ENCODE measurements at places on chromosomes 6 and 20.
A peak's percentile ranks its signal among the peaks of the same experiment; 100 is the strongest.

DNA sequence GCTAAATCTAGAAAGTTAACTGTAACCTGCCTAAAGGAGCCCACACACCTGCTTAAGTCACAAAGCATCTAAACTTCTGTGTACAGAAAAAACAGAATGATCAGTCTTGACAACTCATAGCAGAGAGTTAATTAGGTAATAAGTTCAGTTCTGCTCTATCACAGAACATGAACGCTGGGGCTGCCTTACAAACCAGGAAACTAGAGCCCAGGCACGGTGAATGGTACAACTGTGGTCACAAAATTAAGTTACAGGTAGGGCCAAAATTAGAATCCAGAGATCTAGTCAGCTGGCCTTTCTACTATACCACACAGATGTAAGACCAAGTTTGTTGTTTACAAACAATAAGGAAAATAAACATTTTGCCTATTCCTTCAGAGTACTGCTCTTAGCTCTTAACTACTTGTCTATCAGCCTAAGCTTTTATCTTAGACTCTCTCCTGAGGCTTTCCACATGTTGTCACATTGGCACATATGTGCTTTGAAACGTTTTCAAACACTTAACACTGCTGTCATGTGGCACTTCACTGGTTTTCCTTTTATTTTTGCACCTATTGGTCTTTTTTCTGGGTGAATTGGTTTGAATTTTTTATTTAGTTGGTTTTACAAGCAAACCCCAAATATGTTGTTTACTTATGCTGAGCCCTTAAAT lies 75.7 kb downstream of the SIM1 start:
- DNase-seq = no peak

DNA sequence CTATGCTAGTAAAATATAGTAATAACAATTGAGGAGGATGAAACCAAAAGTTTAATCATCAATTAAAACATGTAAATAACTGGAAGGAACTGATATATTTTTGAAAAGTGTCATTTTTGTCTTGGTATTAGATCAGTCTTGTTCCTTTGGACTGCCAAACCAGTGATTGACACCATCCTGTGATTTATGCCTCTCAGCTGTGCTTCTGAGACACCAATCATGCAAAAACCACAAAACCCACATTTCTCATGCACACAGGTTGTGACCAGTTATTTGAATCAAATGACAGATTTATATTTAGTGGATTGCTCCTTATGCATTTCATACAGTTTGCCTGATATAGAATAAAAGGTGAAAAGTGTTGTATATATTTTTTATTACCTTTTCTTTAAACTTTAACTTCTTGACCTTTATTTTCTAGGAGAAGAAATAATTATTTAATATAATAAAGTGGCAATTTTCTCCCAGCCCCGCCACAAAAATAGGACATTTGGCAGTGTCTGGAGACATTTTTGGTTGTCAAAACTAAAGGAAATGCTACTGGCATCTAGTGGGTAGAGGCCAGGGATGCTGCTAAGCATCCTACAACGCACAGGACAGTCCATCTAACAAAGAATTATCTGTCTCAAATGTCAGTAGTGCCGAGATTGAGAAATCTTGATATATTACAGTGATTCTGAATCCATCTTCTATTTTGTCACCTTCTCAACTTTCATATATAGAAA lies 383.6 kb downstream of the BCKDHB start:
- no peak for DNase-seq

GRCh38 chr6:156564127-156564806 lies 212.9 kb upstream of the ARID1B start:
- DNase-seq = peak; percentile 95

GRCh38 chr6:3316331-3316730 lies 57.6 kb downstream of the PSMG4 start:
- DNase-seq = peak; percentile 39

DNA sequence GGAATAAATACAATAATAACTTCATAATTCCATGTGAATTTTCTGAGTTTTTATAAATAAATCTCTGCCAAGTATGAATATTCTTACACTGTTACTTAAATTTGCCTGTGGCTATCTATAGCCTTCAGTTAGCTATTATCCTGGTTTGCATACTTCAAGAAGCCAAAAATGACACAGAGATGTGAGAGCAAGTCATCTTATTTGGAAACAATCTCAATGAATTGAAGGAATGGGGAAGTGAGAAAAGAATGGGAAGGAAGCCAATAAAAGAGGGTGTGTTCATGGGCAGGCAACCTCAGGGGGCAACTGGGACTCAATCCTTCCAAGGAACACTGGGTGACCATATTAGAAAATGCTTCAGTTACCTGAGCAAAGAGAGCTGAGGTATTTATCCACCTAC lies 9.9 kb downstream of the HAO1 start:
- DNase-seq = no peak

GRCh38 chr6:24966381-24966780 lies 30.6 kb upstream of the RIPOR2 start:
- no peak for DNase-seq

GRCh38 chr20:56925082-56925830 lies 296.1 kb downstream of the TFAP2C start:
- DNase-seq = no peak

- no peak for DNase-seq
These were observed 23.6 kb downstream of the CEP57L1 start for GRCh38 chr6:109118871-109119354.

DNA sequence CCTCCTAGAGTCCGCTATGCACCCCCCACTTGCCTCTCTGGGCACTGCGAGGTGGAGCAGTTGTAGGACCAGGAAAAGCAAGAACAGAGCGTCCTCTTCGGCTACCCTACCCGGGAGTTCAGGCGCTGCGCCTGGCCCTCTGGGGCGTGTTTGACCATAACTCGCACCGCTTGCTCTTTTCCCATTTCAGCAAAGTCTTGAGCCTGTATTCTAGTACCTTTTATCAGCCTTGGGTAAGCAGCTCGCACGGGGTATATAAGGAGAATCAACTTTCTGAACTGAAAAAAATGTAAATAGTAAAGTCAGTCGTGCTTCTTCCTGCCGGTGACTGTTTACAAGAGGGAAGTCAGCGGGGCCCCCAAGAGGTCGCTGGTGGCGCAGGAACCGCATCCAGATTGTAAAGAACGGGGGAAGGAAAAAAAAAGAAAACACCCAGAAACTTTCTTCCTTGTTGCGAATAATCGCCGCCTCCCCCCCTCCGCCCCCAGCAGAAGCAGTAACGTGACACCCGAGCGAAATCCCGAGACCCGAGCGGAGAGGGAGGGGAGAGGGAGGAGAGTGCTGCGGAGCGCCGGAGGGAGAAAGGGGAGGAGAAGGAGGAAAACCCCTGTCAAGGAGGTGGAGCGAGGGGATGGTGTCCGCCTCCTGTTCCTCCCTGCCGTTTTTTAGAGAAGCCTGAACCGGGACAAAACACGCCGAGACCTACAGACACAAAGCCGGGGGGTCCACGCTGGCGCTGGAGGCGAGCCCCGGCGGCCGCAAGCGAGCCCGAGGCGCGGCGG lies at the start of gene UST:
UST (plus strand) TSS at position 668 of the 782 bp plus-strand sequence. CDS start 401 bp downstream, outside the sequence.
- DNase-seq = peak; percentile 90

GRCh38 chr6:42296614-42297013 lies 79.0 kb upstream of the MRPS10 start:
- no peak for DNase-seq

DNA sequence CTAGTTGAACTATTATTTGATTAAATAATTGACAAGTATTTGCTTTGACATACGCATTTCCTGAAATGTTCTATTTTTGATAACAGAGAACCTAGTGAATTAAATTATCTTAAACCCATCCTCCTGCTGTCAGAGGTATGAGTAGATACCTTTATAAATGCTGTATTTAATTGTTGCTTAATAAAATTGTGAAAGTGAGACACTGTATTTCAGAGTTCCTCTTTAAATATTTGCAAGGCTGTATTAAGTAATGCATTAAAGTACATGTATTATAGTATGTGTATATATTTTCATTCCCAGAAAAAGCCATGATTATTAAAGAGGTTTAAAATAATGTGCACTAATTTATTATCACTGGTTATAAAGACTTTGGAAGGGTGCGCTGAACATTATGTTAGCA lies 483.8 kb downstream of the TFAP2B start:
- no peak for DNase-seq

GRCh38 chr20:20894280-20894679 lies 181.8 kb upstream of the RALGAPA2 start:
- DNase-seq = no peak

DNA sequence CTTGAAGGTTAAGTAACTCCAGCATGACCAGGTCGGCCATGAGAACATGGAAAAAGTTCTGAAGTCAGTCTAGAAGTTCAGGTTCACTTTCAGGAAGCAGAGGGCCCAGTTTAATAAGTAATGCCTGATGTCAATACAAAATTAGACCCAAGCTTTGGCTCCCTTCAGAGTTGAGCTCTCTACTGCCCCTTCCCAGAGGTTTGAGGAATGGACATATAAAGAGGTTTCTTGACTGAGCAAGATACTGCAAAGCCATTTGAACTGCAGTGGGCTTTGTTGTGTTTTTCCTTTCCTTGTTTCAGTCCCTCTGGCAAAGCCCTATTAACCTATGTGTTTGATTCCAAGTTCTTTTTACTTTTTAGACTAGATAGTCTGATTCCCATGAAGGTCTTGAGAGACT lies 97.8 kb upstream of the PREP start:
- no peak for DNase-seq

DNA sequence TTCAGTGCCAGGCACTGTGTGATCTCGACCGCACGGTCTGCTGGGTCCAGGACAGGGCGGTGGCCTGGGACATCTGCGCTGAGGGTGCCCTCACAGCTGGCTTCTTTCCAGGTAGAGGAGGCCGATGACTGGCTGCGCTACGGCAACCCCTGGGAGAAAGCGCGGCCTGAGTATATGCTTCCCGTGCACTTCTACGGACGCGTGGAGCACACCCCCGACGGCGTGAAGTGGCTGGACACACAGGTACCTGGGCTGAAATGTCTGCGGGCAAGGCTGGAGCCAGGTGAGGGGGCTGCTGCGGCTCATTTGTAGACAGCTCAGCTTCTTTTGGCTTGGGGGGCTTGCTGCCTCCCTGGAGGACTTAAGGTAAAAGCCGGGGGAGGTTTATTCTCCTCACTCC lies 26.6 kb downstream of the PYGB start:
- DNase-seq = peak; percentile 54

GRCh38 chr6:19042420-19042819 lies 655.3 kb downstream of the RNF144B start:
- no peak for DNase-seq

- DNase-seq = no peak
These were observed 82.0 kb downstream of the RNGTT start for GRCh38 chr6:88881451-88881850.

DNA sequence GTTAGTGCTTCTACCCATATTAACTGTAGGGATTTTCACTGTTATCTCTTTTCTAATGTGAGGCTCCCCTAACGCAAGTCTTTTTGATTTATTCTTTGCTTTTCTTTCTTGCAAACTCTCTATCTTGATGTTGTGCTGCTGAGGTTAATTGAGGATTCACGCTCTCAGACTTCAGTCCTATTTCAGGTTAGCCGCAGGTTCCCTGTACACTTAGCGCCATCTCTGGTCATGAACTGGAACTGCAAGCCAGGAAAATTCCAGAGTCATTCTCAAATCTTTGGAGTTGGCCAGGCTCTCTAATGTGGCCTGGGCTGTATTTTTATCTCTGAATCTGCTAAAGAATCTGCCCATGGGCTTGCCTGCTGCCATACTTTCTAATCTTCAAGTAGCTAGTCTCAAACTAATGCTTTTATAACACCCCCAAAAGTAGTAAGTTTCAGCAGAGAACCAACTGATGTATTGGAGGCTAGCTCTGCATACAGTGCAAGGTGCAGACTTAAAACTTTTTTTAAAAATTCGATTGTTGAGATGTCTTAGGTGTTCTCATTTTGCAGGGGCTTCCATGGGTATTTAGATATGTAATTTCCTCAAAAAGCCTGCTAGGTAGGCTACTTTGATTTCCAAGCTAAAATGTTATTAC lies 91.1 kb upstream of the OPRM1 start:
- no peak for DNase-seq

DNA sequence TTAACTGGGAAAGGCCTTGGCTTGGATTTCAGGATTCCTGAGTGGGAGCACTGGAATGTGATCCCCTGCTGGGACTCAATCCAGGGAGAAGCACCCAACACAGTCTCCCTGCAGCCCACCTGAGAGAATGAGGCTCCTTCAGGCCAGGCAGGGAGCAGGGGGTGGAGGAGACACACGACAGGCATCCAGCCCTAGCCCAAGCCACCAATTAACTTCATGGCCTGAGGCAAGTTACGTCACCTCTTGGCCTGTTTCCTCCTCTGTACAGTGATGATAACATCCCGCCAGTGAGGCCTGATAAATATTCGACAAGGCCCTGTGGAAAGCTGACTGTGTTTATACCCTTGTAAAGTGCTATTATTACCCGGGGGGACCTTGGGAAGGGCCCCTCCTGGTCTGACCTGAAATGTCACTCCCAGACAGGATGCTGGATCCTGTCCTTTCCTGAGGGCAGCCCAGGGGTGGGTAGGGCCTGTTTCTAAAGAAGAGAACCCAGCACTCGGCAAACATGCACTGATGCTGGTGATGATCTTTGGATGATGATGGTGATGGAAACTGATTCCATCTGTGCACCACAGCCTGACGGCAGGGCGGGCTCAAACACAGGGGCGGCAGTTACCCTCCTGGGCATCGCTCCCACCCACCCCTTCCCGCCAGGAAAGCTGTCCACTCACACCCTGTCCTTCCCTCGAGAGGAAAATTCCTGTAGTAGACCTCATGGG lies 12.4 kb downstream of the FRS3 start:
- DNase-seq = no peak

- no peak for DNase-seq
These were observed 2.4 kb downstream of the RHAG start for GRCh38 chr6:49634092-49634835.

DNA sequence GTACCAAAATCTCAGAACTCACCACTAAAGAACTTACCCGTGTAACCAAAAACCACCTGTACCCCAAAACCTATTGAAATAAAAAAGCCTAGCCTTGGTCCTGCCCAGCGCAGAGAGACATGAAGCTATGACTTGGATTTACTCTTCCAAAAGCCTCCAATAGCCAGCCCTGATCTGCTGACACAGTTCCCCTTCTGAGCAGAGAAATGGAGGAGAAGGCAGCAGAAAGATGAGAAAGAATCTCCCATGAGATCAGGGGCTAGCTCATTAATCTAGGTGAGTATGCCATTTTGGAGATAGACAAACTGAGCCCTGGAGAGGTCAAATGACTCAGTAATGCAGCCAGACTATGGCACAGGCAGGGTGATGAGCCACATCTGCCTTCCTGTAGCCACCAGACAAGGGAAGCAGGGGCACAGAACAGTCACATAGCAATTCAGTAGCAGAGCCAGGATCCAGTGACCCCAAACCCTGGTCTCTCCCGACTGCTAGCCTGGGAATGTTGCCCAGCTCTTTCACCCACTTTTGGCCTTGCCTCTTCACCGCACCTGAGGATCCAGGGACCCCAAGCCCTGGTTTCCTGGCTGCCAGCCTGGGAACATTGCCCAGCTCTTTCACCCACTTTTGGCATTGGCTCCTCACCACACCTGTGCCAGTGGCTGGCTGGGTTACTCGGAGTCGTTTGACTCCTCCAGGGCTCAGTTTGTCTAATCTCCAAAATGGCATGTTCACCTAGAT lies 7.2 kb upstream of the SDCBP2 start:
- peak; percentile 51 for DNase-seq

DNA sequence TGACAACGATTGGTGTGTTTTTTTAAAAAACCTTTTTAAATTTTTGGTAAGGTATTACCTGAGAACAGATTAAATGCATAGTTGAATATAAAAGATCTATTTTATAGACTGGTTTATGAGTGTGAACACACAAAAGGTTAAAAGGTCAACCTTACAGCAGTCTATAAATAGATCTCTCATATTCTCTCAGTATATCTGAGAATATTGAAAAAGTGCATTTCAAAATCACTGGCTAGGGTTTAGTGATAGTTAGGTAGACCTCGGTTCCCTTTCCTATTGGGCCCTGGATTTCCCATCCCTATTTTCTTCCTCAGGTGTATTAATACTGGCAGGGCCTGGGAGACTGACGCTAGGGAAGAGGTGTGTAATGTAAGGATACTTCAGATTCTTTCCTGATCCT lies 723 bp upstream of the ZNF451 start:
- no peak for DNase-seq

Data from spleen (tissue), 13 donors.